ENCODE measurements at places on chromosomes 5 and 9.

GRCh38 chr9:14412775-14413174 lies 98.8 kb upstream of the NFIB start:
- DNase-seq: no peak

- no peak for DNase-seq
Observed at GRCh38 chr9:132494857-132495256, 84.8 kb downstream of the CFAP77 start.

DNA sequence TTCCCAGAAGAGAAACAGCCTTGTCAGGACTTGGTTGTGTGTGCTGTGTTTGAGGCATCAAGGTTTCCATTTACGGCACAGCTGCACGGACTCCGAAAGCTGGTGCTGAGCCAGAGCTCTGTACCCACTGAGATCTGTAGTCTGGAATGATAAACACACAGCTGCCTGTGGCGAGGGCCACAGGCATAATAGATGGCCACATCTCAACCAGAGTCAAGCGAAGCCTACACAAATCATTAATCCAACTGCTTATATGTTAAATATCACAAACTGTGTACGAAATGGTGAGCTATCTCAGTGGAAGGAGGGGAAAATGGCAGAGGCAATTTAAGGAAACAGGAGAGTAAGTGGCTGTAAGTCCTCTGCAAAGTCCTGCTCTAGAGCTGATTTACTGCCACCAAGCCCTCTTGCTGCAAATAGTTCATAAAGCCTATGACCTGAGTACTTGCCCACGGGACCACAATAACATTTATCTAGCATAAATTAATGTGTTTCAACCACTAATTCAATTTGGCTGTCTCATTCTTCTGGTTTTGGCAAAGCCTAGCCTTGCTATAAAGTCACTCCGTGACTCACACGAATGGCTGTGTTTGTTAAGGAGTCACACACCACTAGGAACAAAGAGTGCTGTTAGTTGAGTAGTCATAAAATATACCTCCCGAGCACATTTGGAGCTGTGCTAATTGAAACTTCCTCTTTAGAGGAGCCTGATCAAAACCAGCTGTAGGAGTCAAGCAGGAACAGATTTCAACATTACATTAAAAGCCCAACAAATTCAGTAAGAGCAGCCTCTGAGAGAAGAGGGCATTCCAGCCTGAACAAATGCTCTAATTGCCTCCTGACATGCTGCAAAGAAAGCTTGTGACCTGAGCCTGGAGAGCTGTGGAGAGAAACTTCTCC lies 738.6 kb upstream of the ZNF608 start:
- no peak for DNase-seq

DNA sequence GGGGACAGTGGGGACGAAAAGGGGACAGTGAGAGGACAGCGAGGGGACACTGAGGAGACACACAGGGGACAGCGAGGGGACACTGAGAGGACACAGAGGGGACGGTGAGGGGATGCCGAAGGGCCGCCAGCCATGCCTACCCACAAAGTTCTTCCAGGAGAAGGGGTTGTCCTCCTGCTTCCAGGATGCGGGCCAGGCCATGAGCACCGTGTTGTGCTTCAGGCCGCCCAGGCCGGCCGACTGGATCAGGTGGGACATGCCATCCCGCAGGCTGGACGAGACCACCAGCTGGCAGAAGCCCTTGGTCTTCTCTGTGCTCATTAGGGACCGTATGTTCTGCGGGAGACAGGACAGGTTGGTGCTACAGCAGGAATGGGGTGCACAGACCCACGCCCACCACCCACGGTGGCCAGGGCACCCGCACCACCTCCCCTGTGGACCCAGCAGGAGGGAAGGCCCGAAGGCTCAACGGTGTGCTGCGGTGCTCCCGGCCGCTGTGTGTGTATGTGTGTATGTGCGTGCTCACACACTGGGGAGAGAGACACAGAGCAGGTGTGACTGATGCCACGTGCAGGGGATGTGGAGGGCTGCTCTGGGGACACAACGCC lies 46.6 kb downstream of the SLC12A7 start:
- DNase-seq: no peak

GRCh38 chr9:112103405-112103804 lies 71.7 kb downstream of the SUSD1 start:
- no peak for DNase-seq

DNA sequence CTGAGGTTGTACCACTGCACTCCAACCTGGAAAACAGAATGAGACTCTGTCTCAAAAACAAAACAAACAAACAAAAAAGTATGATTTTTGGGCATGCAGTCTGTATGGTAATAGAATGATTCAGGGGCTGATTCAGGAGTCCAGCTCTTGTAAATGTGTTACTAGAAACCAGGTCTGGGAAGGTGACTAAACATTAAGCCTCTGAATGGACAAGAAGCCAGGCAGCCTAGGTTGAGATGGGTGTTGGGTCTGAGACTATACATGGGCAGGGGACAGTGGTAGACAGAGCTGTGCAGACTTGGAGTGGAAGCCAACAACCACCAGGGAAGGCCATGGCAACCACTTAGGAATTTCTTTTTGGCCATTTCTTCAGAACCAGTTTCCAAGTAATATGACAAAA lies 64.9 kb upstream of the TLE1 start:
- DNase-seq: no peak

DNA sequence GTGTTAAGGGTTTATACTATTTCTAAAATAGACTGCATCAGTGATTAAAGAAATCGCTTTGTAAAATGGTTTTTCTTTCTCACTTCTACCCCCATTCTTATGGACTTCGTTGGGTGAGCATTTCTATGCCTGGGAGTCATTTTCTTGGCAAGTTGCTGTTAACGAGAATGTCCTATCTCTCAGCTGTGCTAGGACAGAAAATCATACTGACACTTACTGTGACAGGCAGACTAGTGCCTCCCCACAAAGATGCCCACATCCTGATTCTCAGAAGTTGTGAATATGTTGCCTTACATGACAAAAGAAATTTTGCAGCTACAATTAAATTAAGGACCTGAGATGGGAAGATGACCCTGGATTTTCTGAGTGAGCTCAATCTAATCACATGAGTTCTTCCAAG lies 65.1 kb upstream of the NMUR2 start:
- no peak for DNase-seq

GRCh38 chr5:61280205-61280604 lies 51.9 kb upstream of the ZSWIM6 start:
- no peak for DNase-seq

GRCh38 chr9:114911167-114911821 lies 19.1 kb downstream of the TNFSF8 start:
- DNase-seq: no peak

DNA sequence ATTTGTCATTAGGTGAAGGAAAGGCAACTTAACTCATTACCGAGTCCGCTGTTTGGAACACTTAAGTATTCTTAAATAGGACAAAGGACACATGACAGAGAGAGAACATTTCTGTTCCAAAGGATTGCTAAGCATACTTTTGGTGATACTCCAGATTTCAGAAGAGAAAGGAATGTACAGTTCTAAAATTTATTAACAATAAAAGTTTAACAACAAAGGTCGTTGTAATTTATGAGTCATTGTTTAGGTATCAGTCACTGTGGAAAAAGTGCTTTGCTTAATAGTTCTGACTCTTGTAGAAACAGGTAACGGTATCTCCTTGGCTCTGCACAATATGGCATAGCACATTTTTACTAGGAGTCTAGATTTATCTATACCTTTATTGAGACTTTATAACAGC lies 36.3 kb upstream of the PAM start:
- no peak for DNase-seq

- no peak for DNase-seq
Observed at GRCh38 chr9:107237873-107238272, 45.2 kb upstream of the RAD23B start.

GRCh38 chr5:132050661-132051552 lies 9.5 kb upstream of the IL3 start:
- no peak for DNase-seq

DNA sequence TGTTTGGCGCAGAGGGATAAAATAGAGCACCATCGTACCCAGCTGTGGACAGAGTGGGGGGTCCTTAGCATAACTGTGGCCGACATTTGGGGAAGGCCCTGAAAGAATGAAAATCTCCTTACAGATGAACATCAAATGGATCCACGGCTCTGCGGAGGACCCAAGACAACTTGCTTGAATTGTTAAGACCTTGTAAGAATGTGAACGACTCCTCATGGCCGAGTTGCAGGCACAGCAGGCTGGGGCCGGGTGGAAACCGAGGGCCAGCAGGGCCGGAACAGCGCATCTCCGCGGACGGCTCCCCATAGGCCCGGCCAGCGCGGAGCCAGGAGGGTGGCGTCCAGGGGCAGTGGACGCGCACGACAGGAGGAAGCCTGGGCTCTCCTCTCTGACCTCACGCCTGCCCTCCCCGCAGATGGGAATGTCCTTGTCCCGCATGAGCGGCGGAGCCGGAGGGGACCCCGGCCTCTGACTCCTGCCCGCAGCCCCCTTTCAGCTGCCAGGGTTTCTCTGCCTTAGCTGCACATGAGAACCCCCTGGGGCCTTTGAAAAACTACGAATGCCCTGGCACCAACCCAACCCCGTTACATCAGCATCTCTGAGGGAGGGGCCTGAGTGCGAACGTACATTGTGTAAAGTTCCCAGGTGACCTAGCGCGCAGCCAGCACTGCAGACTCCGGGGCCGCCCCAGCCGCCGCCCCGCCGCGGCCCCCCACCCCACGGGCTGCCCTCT lies 36.2 kb upstream of the PTCH1 start:
- no peak for DNase-seq

DNA sequence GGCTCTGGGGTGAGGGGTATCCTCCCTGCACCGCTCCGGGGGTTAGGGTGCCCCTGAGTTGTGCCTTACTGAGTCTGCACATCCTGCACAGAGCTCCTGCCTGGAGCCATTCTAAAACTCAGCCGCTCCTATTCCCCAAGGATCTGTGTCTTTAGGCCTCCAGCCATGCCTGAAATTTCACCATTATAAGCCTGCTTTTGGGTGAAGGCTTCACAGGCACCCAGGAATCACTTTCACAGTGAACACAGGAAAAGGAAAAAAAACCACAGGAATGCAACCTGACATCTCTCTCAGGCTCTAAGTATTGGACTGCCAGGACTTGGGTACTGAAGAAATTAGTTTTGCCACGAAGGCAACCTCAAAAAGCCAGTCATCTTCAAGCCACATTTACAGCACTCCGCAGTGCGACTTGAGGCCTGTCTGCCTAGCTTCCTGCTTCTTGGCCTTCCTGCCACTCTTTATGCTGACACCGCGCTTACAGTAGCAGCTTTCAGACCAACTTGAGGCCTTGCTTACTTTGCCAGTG lies 30.9 kb downstream of the GALNT10 start:
- DNase-seq: peak; percentile 66

- no peak for DNase-seq
Observed at GRCh38 chr5:102216678-102217077, 79.4 kb downstream of the SLCO4C1 start.

- DNase-seq: no peak
Observed at GRCh38 chr9:110319781-110320492, 17.7 kb downstream of the TXNDC8 start.

GRCh38 chr5:147892696-147893296 lies 13.5 kb downstream of the C5orf46 start:
- no peak for DNase-seq

DNA sequence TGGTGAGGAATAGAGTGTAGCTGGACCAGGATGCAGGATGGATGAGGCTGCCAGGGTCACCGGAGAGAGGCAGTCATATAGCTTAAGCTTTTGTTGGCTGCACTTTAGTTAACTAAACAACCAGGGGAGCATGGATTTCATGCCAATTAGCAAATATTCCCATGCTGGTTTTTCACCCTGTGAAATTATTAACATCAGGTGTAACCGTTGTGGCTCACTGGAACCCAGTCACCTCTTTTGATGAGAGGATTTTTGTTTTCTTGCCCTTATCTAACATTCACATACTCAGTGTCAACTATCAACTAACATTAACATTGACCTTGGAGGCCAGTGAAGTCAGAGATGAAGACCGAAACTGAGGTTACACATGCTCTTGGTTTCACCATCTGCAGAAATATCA lies 97.2 kb upstream of the BASP1 start:
- no peak for DNase-seq

DNA sequence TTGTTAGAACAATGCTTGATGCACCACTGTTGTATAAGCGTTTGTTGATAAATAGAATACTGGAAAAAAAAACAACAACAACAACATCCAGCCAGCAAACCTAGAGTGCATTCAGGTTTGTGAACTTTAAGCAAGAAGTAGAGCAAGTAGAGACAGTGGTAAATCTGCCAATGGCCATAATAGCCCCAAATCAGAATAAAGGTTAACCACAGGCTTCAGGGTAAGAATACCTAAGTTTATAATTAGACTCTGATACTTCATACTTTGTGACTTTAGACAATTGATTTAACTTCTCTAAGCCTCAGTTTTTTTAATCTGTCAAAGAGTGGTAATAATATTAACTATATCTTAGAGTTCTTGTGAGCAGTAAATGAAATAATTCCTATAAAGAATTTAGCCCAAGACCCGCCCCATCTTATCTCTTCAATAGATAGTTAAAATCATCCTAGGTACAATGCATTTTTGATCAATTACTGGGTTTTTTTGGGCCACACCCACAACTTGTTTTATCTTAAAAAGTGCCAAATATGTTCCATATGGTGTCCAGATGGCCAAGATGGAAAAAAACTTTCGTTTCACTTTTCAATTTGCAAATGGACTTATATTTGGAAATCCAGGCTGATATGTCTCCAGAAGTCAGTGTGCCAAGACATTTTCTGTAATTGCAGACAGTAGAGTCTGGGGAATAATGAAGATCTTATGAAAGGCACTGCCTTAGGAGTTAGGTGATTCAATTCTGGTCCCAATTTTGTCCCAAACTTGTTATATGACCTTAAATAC lies 24.5 kb upstream of the DPYSL3 start:
- no peak for DNase-seq

- DNase-seq: no peak
Observed at GRCh38 chr9:106286249-106286648, 576.7 kb upstream of the ZNF462 start.

GRCh38 chr9:32350682-32351081 lies 33.8 kb upstream of the ACO1 start:
- no peak for DNase-seq

DNA sequence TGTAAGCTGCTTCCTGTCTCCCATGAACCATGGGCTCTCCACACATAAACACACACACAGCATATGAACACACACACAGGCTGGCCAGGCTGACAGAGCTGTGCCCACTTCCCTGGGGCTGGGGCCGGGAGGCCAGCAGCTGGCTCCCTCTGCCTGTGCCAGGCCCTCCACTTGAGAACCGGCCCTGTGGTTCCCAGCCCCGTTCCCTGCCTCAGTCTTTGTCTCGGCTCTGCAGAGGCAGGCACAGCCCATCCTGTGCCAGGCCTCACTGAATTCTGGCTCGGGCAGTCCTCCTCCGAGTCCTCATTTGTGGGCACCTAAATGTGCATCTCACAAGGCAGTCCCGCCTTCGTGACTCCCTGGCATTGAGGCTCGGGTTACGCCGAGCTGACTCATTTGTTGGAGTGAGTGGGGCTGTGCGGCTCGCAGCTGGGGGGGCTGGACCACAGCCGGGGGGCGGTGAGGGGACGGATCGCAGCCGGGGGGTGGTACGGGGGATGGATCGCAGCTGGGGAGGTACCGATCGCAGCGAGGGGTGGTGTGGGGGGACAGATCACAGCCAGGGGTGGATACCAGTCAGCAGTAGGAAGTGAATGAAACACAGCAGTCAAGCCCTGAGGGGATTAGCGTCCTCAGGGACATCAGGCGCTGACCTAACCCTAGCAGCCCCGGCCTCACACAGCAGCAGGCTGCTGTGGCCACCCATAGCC lies 72.3 kb downstream of the PSMB7 start:
- DNase-seq: no peak

Measured in activated naive CD4-positive, alpha-beta T cell treated with anti-CD3 and anti-CD28 coated beads, Interleukin-2, amount 10 ng/mL, durations not matched to agents 7 days and 5 days (primary cell).